Mucosa of gallbladder (tissue), 1 donor: ENCODE measurements at places on chromosomes 6 and 20. TPM values are rescaled to one million over a fixed set of nuclear protein-coding genes. Genes with fewer than 3 reads are reported as not detected.

HSPA12B gene
- total RNA-seq = 5.4 TPM

DAAM2 gene
- 12.5 TPM for total RNA-seq

SLC17A1 gene
- 0.63 TPM for total RNA-seq

SIRPB1 gene
- 16.3 TPM for total RNA-seq

SNX3 gene
- 142 TPM for total RNA-seq

RGL2 gene
- 158 TPM for total RNA-seq

PSORS1C1 gene
- 11.0 TPM for total RNA-seq

LRRN4 gene
- 0.43 TPM for total RNA-seq

PDE7B gene
- 5.7 TPM for total RNA-seq

COL9A1 gene
- total RNA-seq = 0.09 TPM

TUBB1 gene
- total RNA-seq = 0.09 TPM

PLCB4 gene
- 27.2 TPM for total RNA-seq

ABHD16B gene
- not detected for total RNA-seq

TPD52L1 gene
- 71.3 TPM for total RNA-seq

BCAS4 gene
- 8.2 TPM for total RNA-seq

SLC24A3 gene
- 19.9 TPM for total RNA-seq

TRIM40 gene
- total RNA-seq = not detected

GPR63 gene
- 1.6 TPM for total RNA-seq

LY6G6C gene
- total RNA-seq = not detected

PPP1R16B gene
- total RNA-seq = 4.1 TPM

KHDC1 gene
- 2.9 TPM for total RNA-seq

TFAP2D gene
- not detected for total RNA-seq

B3GALT4 gene
- 25.4 TPM for total RNA-seq

ROS1 gene
- 0.12 TPM for total RNA-seq
